ENCODE measurements at places on chromosomes 7 and 10. TPM values are rescaled to one million over a fixed set of nuclear protein-coding genes. Genes with fewer than 3 reads are reported as not detected.

DNA sequence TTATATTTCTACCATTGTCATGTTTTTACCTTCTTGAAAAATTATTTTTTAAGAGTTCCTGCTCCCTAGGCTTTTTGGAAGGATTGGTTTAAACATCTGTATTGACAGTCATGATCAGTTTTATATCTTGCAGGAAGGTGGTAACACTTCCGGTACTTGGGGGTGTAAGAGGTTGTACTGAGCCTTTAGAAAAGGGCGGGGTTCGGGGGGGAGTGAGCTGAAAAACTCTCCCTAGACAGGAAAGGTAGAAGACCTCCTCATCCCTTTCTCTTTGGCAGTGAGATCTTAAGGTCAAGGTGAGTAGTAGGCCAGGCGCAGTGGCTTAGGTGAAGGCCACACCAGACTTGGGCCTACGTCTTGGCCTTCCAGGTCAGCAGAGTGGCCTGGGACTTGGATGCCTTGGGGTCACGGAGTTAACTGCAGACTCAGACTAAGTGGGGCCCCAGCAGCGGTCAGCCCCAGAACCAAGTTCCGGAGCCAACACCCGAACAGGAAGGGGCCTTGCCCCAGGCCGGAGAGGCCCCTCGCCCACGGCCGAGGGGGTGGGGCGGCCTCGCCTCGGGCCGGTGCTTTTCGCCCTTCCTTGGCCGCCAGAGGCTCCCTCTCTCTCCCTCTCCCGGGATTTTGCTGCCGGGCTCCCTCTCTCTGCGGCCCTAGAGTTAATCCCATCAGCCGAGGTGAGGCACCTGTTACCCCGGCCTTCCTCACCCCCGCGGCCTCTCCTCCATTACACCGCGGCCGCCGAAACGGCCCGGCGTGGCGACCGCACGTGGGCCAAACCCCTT lies at the start of gene PPP1R9A:
PPP1R9A (plus strand) TSS at position 569 of the 785 bp plus-strand sequence. CDS start 2,520 bp downstream, outside the sequence.
- peak; percentile 17 for DNase-seq

DNA sequence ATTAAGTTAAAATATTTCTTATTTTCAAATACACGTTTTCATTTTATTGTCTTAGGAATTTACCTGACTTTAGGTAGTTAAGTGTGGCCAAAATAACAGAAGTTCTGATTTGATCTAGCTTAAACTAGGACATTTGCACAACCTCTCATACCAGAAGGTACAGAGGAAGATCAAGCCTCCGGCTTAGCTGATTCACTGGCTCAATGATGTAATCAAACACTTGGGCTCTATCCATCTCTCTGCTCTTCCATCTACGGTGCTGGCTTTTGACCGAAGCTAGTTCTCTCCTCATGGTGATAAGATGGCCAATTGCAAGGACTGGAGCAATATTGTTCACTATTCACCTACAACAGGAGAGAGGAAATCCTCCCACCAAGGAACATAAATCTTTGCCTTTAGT lies 12.2 kb upstream of the HYCC1 start:
- peak; percentile 25 for DNase-seq

DNA sequence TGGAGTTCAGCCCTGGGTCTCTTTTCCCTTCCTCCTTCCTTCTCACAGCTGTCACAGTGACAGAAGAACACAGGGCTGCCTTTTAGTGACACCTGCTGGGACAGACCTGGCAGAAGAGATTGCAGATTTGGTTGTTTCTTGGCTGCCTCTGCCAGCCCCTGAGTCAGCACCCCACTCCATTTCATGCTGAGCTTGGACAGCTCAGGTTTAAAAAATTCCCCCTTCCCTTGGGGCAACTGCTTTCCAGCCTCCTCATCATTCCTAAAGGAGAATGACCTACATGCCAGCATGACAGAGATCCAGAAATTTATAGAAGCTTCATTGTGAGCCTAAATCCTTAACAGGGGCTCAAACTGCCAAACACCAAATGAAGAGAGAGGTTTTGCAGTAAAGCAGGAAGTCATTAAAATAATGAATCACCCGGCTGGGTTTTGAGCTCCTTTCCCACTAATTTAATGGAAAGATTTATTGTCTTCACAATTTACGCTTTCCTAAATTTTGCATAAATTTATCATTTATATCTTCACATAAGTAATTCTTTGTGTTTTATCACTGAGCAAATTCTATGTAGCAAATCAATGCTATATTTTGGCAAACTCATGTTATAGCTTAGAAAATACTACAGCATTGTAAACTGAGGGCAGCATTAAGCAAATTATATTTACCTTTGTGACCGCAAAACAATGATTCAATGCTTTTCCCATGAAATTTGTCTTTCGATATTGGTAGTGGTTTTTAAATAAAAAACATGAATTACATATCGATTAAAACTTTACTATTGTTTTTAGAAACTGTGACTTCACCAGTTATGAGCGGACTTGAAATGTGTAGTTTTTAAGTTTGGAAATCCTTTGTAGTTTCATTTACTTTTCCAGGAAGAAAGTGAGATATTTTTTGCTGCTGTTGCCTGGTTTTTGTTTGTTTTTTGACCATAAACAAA lies 399.5 kb upstream of the ANKRD30A start:
- peak; percentile 82 for DNase-seq

DNA sequence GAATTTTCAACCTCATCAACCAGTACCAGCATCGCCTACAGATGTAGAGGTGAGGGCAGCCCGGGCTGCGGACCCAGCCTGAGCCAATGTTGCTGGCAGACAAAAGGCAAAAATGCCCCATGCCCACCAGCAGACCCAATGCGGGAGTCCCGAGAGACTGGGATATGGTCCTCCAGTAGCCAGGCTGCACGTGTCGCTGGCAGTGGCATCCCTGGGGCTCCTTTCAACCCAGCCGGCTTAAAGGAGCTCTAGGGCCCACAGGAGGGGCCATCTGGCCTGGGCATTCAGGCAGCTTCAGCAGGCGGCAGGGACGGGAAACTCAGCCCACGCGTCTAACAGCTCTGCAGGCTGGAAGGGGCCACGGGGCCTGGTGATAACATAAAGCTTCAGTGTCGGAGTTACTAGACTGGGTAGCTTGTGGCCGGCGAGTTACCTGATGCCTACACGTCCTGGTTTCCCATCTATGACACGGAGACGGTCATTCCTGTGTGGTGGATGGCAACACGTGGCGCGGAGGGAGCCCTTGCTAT lies 70.7 kb downstream of the PROSER2 start:
- no peak for DNase-seq

- DNase-seq = peak; percentile 67
These were observed 7.4 kb downstream of the IGF2BP3 start for GRCh38 chr7:23462846-23463245.

DNA sequence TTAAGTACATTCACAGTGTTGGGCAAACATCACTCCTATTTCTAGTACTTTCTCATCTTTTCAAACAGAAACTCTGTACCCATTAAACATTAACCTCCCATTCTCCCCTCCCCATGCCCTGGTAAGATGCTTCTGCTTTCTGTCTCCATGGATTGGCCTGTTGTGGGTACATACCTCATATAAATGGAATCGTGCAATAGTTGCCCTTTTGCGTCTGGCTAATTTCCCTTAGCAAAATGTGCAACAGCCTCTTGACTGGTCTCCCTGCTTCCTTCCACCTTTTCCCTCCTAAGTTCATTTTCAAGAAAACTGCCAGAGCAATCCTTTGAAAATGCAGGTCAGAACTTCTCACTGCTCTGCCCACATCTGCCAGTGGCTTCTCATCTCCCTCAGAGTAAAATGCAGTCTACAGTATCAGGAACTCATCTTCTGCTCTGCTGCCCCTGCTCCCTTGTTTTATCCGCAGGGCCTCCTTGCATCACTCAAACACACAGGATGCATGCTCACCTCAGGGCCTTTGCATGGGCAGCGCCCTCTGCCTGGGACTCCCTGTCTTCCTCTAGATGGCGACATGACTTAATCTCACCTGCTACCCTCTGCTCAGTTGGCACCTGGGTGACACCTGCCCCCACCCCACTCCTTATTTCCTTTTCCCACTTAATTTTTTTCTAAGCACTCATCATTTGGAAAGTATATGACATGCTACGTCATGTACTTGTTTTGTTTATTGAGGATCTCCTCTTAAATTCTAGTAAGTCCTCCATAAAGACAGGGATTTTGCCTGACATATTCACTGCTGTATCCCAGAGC lies 44.3 kb upstream of the ECHDC3 start:
- DNase-seq = no peak

GRCh38 chr7:99012722-99013121 lies 131.2 kb downstream of the SMURF1 start:
- DNase-seq = no peak

GRCh38 chr10:80171248-80171660 lies 34.1 kb downstream of the ANXA11 start:
- DNase-seq = no peak

GRCh38 chr10:71090801-71091200 lies 121.6 kb upstream of the UNC5B start:
- DNase-seq = no peak

- DNase-seq = no peak
These were observed 20.9 kb downstream of the UROS start for GRCh38 chr10:125802131-125802530.

- DNase-seq = no peak
These were observed 39.4 kb upstream of the ZMIZ2 start for GRCh38 chr7:44709011-44709915.

DNA sequence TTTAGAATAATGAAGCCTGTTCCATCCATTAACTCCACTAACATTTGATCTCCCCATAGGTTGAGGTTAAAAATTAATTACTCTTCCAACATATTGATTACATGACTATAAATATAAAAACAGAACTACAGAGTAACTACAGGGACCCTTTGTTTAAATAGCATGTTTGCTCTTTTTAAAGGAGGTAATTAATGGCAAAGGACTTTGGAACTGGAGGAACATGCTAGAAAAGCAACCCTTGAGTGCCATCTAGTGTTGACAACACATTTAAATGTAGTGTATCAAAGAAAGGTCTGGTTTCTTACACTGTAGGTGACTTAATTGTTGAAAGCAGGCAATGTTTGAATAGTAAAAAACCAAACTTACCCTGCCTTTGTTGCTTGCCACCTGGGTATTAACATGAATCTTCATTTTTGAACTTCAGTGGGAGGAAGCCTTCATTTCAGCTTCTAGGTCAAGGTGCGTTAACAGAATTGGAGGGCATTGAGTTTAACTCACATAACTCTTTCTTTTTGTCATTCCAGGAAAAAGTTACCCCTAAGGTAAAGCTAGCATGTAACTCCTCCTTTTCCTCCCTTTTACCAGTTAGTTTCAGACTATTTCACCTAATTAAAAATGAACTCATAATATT lies 52.6 kb upstream of the CAPZA2 start:
- peak; percentile 84 for DNase-seq

- DNase-seq = no peak
These were observed 283.6 kb downstream of the ADRA2A start for GRCh38 chr10:111360260-111360925.

The SLIT1 gene
- total RNA-seq = 0.17 TPM

The ALOX5 gene
- total RNA-seq = not detected

The BAMBI gene
- 4.6 TPM for total RNA-seq

The OR13A1 gene
- not detected for total RNA-seq

The MINPP1 gene
- 24.4 TPM for total RNA-seq

The GIGYF1 gene
- 14.4 TPM for total RNA-seq

The CALCR gene
- not detected for total RNA-seq

The IFIT1B gene
- not detected for total RNA-seq

The UPK3BL1 gene
- 9.8 TPM for total RNA-seq

The ACTR3C gene
- total RNA-seq = 0.50 TPM

All from fibroblast of lung (primary cell).